ENCODE measurements at places on chromosomes 5 and 9. TPM values are rescaled to one million over a fixed set of nuclear protein-coding genes. Genes with fewer than 3 reads are reported as not detected.

PGM5 gene
- not detected for total RNA-seq

PLCXD3 gene
- total RNA-seq: 0.11 TPM

GRXCR2 gene
- total RNA-seq: not detected

TBC1D2 gene
- 22.2 TPM for total RNA-seq

PGGT1B gene
- 9.3 TPM for total RNA-seq

AIF1L gene
- total RNA-seq: not detected

PALM2AKAP2 gene
- 16.5 TPM for total RNA-seq

FANCG gene
- 54.2 TPM for total RNA-seq

DNA sequence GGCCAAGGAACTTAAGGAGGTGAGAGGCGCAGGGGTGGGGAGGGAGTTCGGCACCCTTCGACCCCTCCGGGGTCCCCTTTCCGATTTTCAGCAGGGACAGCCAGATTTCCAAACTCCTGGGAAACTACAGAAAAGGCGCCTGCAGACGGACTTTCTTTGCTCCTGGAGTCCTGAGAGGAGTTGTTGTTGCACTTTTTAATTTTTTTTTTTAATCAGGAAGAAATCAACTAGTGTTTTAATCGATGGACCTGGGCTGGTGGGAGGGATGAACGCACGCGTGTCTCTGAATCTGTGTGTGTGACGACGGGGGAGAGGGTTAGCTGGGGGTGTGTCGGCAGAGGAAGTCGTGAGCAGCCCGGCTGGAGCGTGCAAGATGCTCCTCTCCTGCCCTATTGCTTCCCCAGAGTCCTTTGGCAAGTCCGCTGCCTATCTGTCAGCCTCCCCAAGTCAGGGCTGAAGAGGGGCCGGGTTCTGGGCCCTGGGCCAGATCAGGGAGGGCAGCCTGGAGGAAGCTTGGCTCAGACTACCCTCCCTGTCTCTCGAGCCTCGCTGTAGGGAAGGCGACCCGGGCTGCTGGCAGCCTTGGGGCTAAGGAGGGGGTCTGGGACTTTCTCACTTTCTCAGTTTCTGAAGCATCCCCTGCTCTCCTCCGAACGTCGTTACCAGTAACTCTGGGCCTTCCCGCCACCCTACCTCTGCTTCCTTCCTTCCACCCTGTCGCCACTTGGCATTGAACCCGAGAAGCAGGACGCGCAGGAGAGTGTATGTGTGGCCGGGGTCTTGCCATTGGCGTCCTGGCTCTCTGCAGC, 731 bp downstream of the PRR16 start:
- peak; percentile 76 for DNase-seq

DNA sequence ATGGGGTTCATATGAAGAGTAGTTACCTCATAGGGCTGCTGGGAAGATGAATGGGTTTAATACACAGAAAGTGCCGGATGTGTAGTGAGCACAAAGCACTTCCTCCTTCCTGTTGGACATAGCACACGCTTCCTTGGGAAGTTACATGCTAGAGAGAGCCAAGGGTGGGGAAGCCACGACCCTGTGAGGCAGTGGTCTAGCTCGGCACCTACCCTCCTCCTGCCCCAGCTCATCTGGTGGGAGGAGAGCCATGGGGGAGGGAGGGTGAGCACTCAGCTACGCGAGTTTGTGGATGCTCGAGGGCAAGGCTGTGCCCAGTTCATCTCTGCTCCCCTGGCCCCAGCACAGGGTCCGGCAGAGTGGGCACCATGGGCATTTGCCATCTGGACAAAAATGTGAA, 43.6 kb upstream of the NEK6 start:
- DNase-seq: no peak

DNA sequence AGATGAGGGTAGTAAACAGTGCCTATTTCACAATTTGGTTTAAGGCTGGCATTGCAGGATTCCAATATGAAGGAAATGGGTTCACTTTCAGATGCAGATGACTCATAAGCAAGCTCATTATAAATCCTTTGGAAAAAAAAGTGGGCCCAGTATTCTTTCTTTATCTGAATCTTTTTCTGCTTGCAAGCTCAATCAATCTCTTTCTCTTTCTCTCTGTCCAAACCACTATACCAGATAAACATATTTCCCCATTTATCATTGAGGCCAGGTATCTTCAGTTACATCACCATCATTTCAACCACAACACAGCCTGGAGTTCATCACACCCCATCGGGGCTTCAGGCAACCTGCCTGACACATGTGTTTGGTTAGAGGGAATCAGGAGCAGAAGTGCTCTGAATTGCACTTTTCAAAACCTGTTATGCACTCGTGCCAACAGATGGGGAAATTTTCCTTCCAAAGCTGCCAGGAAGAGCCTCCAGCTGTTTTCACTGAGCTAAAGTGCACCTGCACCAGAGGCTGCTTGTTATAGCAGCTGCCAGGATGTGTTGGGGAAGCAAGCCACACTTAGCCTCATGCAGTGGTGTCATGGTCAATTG, 30.0 kb upstream of the MAMDC2 start:
- DNase-seq: peak; percentile 73

DNA sequence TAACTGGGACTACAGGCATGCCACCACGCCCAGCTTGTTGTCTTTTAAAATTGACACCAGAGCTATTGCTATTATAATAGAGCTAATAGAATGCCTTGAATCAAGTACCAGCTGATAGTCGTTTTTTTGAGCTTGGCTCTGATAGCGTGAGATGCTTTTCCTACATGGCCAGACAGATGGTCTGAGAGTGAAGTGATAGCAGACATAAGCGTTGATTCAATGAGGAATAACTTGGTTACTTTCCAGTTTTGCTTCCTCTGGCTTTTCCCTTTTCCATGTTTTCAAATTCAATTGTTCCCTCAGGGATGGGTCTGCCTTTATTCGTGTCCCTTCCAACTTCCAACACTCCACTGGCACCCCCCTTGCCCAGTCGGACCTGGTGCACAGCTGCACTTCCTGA, 15.4 kb downstream of the AGXT2 start:
- no peak for DNase-seq

GRCh38 chr9:35728041-35728971, 3.7 kb downstream of the TLN1 start:
- peak; percentile 95 for DNase-seq

DNA sequence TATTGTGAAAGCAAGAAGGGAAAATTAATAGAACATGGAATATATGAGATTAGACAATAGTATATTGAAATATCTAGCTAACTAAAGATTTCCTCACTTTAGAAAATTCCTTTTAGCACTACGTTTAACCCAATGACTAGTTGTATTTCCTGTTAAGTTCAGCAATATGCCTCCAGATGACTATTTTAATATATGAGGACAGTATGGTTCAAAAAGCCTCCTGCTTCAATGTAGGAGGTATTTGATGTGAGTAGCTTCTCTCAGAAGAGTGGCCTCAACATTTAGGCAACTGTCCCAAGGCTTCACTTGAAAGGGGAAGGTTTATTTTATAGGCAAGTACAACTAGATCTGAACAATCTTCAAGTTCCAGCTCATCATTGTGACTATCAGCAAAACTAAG, 2.0 kb upstream of the MEF2C start:
- no peak for DNase-seq

- peak; percentile 54 for DNase-seq
Observed at GRCh38 chr9:76545191-76545590, 86.2 kb downstream of the GCNT1 start.

GRCh38 chr9:83754383-83754977, 46.7 kb upstream of the UBQLN1 start:
- no peak for DNase-seq

GRCh38 chr5:180606215-180606785, 15.0 kb upstream of the SCGB3A1 start:
- DNase-seq: no peak

GRCh38 chr5:43386960-43387362, 25.2 kb downstream of the CCL28 start:
- no peak for DNase-seq

GRCh38 chr5:110545716-110546115, 180.8 kb downstream of the TMEM232 start:
- no peak for DNase-seq

DNA sequence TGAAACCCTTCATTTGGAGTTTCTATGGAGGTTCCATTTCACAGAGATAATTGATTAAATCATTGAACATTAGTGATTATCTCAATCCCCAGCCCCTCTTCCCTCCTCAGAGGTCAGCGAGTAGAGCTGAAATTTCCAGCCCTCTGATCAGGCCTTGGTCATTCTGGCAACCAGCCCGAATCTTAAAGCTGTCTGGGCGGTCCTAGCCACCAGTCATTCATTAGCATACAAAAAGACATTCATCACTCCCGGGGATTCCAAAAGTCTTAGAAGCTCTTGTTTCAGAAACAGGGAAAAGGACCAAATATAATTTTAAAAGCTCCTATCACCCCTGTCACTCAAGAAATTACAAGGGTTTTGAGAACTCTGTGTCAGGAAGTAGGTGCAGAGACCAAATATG, 41.3 kb downstream of the ZNF474 start:
- peak; percentile 62 for DNase-seq

GRCh38 chr9:95572381-95573151, 55.8 kb upstream of the PTCH1 start:
- no peak for DNase-seq

DNA sequence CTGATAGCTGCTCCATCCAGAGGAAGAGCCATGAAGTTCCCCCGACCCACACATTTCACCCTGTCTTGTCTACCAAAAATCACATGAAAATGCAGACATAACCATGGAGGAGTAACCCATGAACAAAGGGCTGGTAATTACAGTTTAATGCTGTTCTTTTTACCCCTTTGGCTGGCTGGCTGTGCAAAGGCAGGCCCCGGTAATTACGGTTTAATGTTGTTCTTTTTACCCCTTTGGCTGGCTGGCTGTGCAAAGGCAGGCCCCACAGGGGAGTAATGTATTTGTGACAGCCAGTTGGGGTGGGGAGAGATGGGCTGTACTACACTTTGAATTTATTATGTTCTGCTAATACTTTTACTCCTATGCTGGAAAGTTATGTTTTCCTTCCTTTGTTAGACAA, 41.7 kb downstream of the PIK3R1 start:
- no peak for DNase-seq

- DNase-seq: no peak
Observed at GRCh38 chr5:32290922-32291321, 21.8 kb downstream of the MTMR12 start.

Data from LHCN-M2 (cell line).